ENCODE measurements at places on chromosomes 4 and X.

DNA sequence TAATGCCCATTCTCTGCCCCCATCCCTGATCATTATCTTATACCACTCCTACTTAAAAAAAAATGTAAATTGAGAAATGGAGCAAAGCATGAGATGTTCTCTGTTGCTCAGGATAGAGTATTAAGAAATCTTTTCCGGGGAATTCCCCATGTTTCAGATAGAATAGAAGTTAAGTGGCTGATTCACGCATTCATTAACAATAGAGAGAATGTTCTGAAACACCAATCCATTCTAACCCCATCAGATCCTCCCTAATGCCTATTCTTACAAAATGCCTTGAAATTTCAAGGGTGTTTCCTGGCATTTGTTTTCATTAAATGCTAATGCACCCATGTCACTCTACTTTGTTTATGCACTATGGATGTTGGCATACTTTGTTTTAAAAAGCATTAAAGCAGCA, 101.1 kb downstream of the AREG start:
- DNase-seq = no peak

GRCh38 chrX:9997041-9997440, 29.9 kb downstream of the CLDN34 start:
- DNase-seq = no peak

DNA sequence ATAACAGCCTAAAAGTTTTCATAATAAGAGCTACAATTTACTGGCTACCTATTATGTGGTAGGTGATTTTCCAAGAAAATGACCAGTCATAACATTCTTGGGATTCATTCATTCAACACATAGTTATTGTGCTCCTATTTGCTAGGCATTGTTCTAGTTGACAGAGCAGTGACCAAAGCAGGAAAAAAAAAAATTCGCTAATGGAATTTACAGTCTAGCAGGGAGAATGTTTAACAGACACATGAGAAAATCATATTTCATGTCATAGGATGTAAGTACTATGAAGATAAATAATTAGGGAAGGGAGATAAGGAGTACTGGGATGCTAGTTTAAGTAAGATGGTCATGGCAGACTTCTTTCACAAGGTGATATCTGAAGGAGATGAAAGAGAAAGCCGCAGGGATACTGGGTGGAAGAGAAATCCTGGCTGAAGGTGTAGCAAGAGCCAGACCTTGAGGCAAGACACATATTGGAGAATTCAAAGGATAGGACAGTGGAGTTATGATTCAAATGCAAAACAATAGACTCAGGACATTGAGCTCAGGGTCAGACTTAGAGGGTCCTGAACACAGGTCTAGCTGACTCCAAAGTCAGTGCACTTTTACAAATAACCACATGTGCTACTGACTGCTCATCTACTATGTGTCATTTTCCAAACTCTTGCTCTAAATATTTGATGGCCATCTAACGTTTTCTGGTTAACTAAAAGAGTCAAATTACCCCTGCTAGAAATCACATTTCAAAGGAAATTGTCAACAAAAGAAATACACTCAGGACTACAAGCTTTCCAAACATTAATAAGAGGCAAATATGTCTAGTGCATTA, 20.4 kb downstream of the SPCS3 start:
- no peak for DNase-seq

DNA sequence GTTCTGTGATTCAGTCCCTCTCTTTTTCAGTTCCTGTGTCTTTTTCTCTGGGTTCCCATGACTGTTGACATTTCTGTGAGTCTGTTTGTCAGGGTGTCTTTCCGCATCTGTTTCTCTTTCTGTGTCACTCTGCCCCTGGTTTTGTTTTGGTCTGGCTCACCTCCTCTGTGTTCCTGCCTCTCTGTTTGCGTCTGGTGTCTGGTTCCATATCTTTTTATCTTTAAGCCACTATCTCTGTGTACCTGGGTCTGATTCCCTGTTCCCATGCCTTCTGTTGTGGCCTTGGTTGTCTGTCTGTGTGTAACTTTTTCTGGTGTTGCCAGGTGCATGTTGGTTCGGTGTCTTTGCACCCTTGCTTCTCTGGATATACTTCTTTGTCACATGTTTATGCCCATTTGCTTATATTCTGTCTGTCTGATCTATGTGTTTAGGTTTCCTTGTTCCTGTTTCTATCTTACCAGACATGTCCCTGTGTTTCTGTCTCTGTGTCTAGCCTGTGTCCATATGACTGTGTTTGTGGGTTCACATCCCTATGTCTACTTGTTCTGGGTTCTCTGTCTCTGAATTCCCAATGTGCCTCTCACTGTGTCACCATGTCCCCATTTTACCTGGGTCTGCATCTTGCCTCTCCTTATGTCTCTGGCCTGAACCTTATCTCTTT, 50.2 kb downstream of the ITIH6 start:
- DNase-seq = no peak

GRCh38 chr4:113541933-113542332, 219.6 kb downstream of the CAMK2D start:
- DNase-seq = no peak

- DNase-seq = peak; percentile 4
These were observed 87.8 kb downstream of the GPRASP3 start for GRCh38 chrX:102808336-102808735.

DNA sequence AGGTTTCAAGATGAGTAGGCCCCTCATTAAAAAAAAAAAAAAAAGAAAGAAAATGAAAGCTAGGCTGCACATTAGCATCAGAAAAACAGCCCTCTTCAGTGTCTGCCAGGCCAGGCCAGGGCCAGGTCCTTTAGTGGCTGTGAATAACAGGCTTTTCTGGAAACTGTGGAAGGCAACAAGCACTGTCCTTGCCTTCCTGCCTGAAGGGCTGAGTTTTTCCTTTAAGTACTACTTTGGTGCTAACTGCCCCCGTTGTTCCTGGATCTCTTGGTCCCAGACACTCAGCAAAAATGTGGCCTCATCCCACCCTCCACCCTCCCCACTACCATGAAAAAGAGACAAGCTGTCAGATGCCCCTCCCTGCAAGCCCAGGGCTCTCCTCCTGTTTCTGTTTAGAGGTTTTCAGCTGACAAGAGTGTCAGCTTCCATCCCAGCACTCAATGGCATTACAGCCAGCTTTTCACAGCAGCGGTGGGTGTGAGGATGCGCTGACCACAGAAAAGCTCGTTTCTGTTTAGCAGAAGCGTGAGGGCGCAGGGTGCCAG, 174.2 kb downstream of the NHS start:
- no peak for DNase-seq

DNA sequence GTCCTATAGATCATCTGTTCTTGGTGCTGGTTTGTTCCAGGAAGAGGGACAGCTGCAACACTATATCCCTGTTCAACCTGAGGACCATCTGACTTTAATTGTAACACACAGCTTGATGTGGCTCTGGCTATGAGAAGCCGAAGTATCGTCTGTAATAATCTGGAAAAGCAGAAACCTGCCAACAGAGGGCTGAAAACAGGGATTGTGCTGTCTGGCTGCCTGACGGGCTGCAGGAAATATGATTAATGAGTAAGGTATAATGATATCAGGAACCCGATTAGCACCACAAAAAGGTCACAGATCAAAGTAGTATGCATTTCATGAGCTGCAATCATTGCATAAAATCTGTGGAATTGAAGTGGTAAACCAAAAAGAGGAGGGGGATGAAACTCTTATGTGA, 170.4 kb upstream of the MAB21L2 start:
- DNase-seq = no peak

DNA sequence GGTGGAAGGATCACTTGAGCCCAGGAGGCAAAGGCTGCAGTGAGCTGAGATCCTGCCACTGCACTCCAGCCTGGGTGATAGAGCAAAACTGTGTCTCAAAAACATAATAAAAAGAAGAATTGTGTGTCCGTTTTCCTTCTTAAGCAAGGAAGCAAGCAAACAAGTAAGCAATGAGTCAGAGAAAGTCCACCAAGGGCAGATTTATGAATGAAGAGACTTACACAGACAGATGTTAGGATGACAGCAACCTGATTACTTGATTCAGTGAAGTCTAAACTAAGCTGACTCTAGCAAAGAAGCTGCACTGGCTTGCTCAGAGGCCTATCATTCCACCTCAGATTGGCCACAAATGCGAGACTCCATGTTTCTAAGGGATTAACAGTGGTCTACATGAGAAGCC, 34.1 kb upstream of the SCML1 start:
- DNase-seq = no peak

- DNase-seq = no peak
These were observed 101.8 kb downstream of the HMX1 start for GRCh38 chr4:8769645-8770517.

DNA sequence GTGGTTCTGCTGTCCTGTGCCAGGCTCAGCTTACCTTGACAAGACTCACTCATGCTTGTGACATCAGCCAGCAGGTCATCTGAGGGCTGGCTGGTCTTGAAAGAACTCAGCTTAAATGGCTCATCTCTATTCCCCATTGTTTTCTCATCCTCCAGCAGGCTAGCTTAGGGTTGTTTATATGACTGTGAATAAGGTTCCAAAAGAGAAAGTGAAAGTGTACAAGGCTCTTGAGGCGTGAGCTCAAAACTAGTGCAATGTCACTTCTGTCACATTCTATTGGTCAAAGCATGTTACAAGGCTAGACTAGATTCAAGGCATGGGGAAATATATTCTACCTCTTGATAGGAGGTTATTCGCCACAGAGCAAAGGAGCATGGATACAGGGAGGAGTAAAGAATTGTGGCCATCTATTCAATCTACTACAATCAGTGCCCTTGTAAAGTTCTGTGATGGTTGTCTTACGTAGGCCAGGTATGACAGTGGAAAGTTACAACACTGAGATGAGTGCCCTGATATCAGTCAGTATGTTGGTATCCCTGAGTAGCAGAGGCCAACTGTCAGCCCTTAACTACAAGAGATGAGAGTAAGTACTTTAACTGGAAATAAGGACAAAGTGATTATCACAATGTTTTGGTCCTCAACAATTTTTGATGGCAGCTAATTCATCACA, 19.8 kb upstream of the TMLHE start:
- DNase-seq = no peak

- peak; percentile 14 for DNase-seq
These were observed 299.9 kb downstream of the PRDM5 start for GRCh38 chr4:120622601-120623000.

- no peak for DNase-seq
These were observed 10.8 kb downstream of the CTAG1A start for GRCh38 chrX:154595559-154596249.

DNA sequence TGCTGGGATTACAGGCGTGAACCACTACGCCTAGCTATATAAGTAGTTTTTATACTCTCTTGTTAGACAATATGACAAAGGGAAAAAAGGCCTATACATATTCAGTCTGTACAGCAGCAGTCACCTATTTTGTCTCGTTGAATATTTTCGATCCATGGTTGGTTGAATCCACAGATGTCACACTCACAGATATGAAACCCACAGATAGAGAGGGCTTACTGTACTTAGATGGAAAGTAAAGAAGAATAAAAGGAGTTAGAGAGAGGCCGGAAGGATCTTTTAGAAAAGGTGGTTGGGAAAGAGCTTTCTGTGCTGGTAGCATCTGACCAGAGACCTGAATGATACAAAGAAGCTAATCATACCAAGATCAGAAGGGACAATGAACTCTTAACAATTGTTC, 38.3 kb upstream of the SPINK2 start:
- DNase-seq = no peak

DNA sequence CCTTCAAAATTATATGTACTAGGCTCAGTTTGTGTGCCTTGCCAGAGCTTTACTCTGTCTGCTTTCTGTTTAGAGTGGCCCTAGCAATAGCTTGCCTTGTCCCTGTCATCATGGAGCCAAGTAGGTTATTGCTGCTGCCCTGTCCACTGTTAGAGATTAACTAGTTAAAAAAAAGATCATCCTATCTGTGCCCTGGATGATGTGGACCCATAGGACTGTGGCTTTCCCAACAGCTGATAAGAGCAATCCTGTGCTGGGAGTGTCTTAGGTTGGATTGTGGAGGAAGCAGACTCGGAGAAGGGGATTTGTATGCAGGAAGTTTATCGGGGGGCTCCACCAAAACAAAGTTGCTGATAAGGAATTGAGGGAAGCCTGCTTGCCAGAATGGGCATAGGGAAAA, 23.8 kb downstream of the PPP1R2C start:
- DNase-seq = no peak

GRCh38 chr4:144347121-144347520, 206.6 kb upstream of the GYPA start:
- DNase-seq = no peak

DNA sequence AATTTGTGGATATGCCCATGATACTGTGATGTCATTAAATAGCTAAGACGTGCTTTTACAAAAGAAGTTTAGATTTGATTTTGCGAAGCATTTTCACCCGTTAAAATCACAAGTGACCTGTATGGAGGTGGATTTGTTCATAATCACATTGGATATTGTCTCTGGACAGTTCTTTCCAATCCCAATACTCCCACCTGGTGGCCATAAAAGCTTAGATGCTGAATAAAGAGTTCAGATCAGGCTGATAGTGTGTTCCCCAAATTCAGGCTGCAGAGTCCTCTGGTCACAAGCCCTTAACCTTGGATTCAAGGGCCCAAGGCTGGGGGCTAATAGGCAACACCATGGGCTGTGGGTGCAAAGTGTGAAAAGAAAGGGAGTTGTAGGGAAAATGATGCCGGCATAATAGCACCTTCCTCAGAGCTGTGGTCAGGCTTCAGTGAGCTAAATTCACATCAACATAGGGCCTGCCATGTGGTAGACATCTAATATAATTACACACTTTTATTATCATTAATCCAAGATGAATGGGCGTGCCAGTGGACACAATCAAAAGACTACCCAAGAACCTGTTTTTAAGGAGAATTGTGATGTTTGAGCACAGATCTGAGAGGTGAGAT, 28.1 kb downstream of the SMIM43 start:
- DNase-seq = peak; percentile 47

GRCh38 chrX:15785176-15785750, 5.0 kb upstream of the ZRSR2 start:
- DNase-seq = no peak

GRCh38 chr4:101135371-101136010, 211.8 kb downstream of the PPP3CA start:
- DNase-seq = no peak

GRCh38 chrX:137401092-137401491, 164.8 kb upstream of the ZIC3 start:
- DNase-seq = no peak

DNA sequence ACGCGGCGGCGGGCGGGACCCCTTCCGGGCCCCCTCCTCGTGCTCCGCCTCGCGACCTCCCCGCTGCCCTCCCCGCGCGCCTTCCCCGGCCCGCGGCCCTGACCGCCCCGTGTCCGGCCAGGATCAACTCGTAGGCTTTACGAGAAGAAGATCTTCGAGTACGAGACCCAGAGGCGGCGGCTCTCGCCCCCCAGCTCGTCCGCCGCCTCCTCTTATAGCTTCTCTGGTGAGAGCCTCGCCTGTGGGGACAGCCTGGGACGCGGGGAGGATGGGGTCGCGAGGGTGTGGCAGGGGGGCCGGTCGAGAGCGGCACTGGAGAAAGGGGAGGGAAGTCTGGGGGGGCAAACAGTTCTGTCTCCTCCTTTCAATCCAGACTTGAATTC, 465 bp downstream of the EMD start:
- DNase-seq = no peak

GRCh38 chr4:7843831-7844593, 95.6 kb downstream of the AFAP1 start:
- DNase-seq = peak; percentile 68

DNA sequence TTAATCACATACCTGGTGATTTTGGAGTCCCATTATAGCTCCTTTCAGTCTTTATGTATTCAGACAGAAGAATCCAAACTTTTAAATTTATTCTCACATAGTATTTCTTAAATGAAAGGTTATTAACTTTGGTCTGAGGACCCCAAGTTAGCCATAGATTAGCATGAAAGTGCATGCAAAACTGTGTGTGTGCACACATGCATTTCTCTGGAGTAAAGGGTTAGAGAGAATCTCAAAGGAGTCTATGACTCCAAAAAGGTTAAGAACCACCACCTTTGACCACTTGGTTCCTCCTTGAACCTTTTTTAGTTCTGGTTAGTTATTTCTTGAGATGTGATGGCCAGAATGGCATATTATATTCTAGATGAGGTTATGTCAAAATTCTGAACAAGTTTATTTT, 102.0 kb downstream of the MGST2 start:
- no peak for DNase-seq
